Activated naive CD4-positive, alpha-beta T cell treated with anti-CD3 and anti-CD28 coated beads, Interleukin-2, amount 10 ng/mL, durations not matched to agents 5 hours and 36 hours (primary cell): ENCODE measurements at places on chromosomes 7 and 10. TPM values are rescaled to one million over a fixed set of nuclear protein-coding genes. Genes with fewer than 3 reads are reported as not detected.

Gene OPN1SW
- not detected for total RNA-seq

Gene CRYGN
- not detected for total RNA-seq

Gene NACAD
- not detected for total RNA-seq

Gene ACTL6B
- total RNA-seq = not detected

Gene GBX1
- total RNA-seq = not detected

Gene TMEM130
- total RNA-seq = not detected

Gene KCNH2
- 0.75 TPM for total RNA-seq

Gene C10orf62
- total RNA-seq = not detected

Gene PAX4
- not detected for total RNA-seq

Gene CYP2E1
- total RNA-seq = 0.30 TPM

Gene ZFYVE27
- 26.0 TPM for total RNA-seq
